ENCODE measurements at places on chromosomes 11 and 22.
A peak's percentile ranks its signal among the peaks of the same experiment; 100 is the strongest.

DNA sequence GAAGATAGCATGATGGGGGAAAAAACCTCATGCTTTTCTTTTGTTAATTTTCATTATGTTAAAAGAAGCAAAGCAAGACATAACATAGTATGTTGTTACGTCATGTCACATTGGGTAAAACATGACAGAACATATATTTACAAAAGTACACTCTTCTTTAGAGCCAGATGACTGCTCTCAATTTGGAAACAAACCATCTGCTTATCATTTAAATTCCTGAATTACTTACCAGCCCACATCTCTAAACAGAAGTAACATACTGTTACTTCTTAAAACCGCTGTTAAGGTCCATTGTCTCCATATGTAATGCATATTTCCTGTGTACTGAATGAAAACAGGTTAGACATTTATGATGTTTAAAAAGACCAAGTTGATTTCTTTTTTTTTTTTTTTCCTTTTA is 100.0 kb downstream of the TMEM135 start:
- DNase-seq = no peak

DNA sequence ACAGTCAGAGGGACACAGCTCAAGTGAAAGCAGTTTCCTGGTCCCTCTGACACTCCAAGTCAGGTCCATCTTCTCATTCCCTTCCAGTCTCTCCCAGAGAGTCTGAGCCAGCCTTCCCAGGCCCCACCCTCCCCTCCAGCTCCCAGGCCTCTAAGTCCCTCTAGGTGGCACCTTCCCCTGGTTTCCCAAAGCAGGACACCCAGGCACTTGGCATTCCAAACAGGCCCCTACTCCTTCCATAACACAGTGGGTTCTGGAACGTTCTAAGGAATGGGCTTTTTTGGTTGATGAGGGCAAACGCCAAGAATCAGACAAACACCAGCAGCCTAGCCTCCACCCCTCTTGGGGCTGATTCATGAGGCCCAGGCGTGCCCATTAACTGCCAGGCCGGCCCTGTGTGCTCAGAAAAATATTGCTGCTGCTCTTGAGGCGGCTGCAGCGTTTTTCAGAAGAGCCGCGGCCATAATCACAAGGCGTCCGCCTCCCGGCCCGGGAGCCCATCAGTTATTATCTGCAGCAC is 418.7 kb downstream of the SOX6 start:
- no peak for DNase-seq

DNA sequence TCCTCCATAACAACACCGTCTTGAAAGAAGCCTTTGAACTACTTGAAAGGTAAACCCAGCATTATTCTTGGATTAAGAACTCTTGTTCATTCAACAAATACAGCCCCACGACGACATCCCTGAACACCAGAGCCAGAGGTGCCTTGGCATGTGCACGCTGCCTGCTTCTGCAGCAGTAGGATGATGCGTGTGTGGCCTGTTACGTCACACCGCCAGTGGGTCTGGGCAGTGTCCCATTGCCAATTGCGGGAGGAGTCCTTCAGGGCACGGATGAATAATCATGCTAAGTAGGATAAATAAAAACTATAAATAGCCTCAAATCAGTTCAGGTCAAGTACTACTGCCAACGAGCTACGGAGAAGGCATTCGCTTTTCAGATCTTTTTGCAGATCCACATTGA is 380.5 kb downstream of the SHANK2 start:
- no peak for DNase-seq

DNA sequence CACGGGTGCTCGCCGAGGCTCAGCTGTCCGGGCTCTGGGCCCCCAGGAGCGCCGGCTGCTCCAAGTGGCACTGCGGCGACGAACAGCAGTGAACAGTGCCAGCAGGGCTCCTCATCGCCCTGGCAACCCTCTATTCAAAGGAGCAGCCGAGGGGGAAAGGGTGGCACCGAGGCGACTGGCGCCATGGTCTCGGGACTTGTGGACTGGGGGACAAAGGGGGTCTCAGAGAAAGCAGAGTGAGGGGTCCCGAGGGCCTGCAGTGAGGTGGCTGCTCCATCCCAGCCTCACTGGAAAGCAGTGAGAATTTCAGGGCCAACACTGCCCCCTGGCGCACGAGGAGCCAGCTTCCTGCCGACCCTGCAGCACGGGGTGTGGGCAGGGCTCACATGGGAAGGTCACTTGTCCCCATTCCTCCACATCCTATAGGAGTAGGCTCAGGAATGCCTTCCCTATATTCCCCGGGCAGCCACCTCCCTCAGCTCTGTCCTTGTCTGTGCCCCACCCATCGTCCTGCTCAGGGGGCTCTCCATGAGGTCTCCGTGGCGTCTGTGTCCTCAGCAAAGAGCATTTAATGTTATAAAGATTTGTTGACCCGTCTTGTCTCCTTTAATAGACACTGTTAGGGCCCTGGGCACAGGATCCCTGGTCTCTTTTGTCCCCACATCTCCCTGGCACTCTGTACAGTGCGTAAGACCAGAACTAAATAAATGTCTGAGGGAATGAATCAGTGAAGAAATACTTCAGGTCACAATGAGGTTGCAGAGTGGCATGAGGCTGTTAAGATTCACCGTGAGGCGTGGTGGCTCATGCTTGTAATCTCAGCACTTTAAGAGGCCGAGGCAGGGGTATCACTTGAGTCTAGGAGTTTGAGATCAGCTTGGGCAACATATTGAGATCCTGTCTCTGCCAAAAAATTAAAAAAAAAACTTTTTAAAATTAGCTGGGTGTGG is 26.4 kb downstream of the LRFN4 start:
- peak; percentile 55 for DNase-seq
